ENCODE measurements at places on chromosomes 4 and X.

- DNase-seq = no peak
Measured at GRCh38 chr4:55397520-55398321, 2.0 kb downstream of the TMEM165 start.

GRCh38 chr4:87026800-87027495, 92.1 kb downstream of the AFF1 start:
- DNase-seq = no peak

DNA sequence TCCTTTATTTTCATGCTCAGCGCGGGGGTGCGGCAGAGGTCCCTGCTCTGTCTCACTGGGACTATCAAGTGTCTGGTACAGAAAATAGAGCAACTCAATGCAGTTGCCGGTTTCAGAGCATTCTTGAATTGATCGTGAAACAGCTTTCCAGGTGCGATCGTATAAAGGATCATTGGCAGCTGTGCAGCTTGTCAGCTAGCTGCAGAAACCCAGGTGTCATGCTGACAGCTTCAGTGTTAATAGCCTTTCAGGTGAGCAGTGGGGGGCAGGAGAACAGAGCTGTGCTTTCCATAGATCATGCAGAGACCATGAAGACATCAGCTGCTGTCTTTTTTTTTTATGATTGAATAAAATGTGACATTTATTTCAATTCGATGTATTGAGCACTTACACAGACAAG, 583.9 kb downstream of the NLGN4X start:
- DNase-seq = no peak

GRCh38 chr4:168585168-168586091, 88.6 kb downstream of the PALLD start:
- DNase-seq = no peak

GRCh38 chr4:120857312-120857711, 65.2 kb downstream of the PRDM5 start:
- DNase-seq = no peak

DNA sequence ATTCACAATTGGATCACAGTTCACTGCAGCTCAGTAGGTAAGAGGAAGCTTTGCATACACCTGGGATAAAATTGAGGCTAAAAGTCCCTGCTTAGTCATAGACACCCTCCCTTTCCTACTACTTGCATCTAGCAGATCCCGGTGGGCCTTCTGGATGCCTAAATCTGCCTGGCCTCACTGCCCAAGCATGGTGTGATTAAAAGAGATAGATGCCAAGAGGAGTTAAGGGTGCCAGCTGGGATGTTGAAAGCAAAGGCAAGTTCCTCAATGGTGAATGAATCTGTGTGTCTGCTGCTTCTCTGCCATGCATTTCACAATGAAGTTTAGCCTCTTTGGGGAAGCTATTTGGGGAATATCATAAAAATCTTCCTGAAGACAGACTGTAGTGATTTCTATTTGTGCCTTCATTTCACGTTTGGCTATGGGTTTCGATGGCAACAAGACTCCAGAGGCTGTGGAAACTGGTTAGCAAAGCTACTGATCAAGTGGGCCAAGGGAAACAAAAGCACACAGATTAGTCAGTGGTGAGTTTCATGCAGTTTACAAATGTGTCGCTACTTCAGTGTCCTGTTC, 534.0 kb downstream of the ANKRD50 start:
- no peak for DNase-seq

Measured in NCI-H1436 treated with DMSO at 0.1 percent for 48 hours (cell line).